ENCODE measurements at places on chromosomes 2 and 18. TPM values are rescaled to one million over a fixed set of nuclear protein-coding genes. Genes with fewer than 3 reads are reported as not detected.

Gene EGR4
- 0.29 TPM for total RNA-seq

Gene SH3RF3
- 2.3 TPM for total RNA-seq

Gene UGT1A3
- not detected for total RNA-seq

Gene RTKN
- 1.2 TPM for total RNA-seq

Gene ERFE
- total RNA-seq = 1.0 TPM

Gene INHBB
- total RNA-seq = not detected

Gene C2orf68
- total RNA-seq = 29.1 TPM

Gene SERPINB10
- not detected for total RNA-seq

Gene GIGYF2
- total RNA-seq = 49.7 TPM

Gene MYCN
- 0.22 TPM for total RNA-seq

Gene MLPH
- total RNA-seq = not detected

Gene PCARE
- total RNA-seq = not detected

Gene COLEC12
- total RNA-seq = not detected

Gene STAT4
- 72.2 TPM for total RNA-seq

DNA sequence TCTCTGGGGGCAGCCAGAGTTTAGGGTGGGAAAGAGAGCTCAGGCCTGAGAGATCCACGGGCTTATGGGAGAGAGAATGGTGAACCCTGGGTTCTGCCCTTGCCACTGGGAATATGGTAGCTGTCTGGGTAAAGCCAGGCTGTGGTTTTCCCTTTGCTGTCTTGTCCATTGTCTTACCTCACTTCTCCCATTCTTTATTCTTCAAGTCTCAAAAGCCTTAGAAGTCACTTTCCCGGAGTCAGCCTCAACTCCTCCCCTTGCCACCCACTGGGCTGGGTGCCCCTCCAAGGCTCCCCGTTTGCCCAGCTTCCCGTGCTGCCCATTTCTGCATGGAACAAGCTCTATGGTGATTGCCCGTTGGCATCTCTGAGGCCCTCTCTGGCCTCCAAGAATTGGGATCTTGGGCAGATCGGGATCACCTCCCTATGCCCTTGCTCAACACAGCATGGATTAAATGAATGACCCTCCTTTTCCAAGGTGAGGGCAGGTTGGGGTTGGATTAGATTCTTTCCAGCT is 228.2 kb downstream of the HAUS1 start:
- H3K4me1 ChIP-seq = peaks cover 22% of the 10 kb centered on the region
- DNase-seq = no peak
- H3K4me3 ChIP-seq = no peak overlapping the region
- H3K27me3 ChIP-seq = peaks cover 52% of the 10 kb centered on the region

DNA sequence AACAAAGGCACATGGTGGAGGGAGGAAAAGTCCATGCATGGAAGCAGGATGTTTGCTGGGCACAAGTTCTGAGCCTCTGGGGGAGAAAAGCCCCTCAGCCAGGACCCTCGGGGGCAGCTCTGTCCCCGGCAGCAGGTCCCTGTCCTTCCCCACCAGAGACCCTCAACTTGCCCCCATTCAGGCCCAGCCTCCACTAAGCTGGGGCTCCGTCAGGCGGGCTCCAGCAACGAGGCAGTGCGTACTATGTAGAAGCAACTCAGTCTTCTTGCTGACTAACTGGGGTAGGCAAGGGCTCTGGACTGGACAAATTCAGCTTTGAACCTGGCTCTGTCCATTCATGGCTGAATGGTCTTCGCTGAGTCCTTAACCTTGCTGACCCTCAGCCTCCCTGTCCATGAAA is 23.0 kb downstream of the CFAP65 start:
- H3K4me1 ChIP-seq = no peaks in the 10 kb centered on the region
- H3K27ac ChIP-seq = no peak overlapping the region
- no peaks in the 10 kb centered on the region for H3K36me3 ChIP-seq
- peaks cover 3% of the 10 kb centered on the region for H3K27me3 ChIP-seq
- no peak for DNase-seq

DNA sequence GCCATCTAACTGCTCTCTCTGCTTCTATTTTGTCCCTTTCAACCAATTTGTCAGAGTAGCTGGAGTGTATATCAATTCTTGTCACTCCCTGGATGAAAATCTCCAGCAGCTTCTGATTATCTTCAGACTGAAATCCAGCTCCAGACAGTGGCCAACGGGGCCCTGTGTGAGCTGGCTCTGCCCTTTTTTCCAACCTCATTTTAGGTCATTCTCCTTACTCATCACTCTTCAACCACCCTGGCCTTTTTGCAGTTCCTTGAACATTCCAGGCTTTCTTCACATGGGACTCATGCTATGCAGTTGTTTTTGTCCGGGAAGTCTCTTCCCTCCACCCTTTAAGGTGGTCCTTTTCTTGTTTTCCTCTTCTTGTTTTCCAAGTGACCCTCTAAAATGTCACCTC is 15.4 kb upstream of the FAP start:
- H3K36me3 ChIP-seq = no peaks in the 10 kb centered on the region
- no peak overlapping the region for H3K27ac ChIP-seq
- peaks cover 15% of the 10 kb centered on the region for H3K4me1 ChIP-seq
- no peak for DNase-seq

GRCh38 chr2:98484121-98484557 is 39.5 kb downstream of the INPP4A start:
- peaks cover 97% of the 10 kb centered on the region for H3K4me1 ChIP-seq
- no peaks in the 10 kb centered on the region for H3K27me3 ChIP-seq
- no peak for DNase-seq
- peak overlapping the region; percentile 83 for H3K27ac ChIP-seq
- no peak overlapping the region for H3K4me3 ChIP-seq

GRCh38 chr2:98734162-98734561 is 3.2 kb upstream of the MGAT4A start:
- peaks cover 63% of the 10 kb centered on the region for H3K4me1 ChIP-seq
- peak overlapping the region; percentile 67 for H3K4me3 ChIP-seq
- no peak for DNase-seq
- H3K27me3 ChIP-seq = no peaks in the 10 kb centered on the region

GRCh38 chr2:219419331-219420197 is 1.4 kb downstream of the DES start:
- no peak overlapping the region for H3K27ac ChIP-seq
- H3K36me3 ChIP-seq = no peaks in the 10 kb centered on the region
- H3K4me1 ChIP-seq = no peaks in the 10 kb centered on the region
- no peak overlapping the region for H3K4me3 ChIP-seq
- peaks cover 25% of the 10 kb centered on the region for H3K27me3 ChIP-seq

DNA sequence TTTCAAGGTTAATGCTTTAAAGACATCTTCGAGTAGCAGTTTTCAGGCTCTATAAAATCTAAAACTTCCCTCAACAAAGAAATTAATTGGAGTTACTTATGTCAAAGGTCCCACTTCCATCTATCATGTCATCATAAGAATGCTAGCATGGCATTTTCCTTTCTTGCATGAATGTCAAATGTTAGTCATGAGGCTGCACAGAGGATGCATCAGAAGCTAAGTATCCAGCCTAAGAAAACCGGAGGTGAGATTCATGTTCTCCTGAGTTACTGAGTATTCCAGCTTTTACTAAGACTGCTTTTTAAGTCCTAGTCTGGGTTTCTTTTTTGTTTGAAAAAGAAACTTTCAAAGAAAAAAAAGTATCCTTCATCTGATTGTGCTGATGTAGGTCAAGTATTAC is 130.6 kb upstream of the CDH19 start:
- DNase-seq = no peak
- no peak overlapping the region for H3K27ac ChIP-seq

- no peak for DNase-seq
- H3K4me1 ChIP-seq = peaks cover 10% of the 10 kb centered on the region
- peak overlapping the region; percentile 61 for H3K4me3 ChIP-seq
Observed at GRCh38 chr2:27117995-27118524, 868 bp downstream of the CGREF1 start.

GRCh38 chr18:21598726-21599584 is 1.5 kb downstream of the ESCO1 start:
- H3K4me1 ChIP-seq = peaks cover 31% of the 10 kb centered on the region
- H3K36me3 ChIP-seq = peaks cover 7% of the 10 kb centered on the region
- H3K4me3 ChIP-seq = peak overlapping the region; percentile 86
- no peaks in the 10 kb centered on the region for H3K27me3 ChIP-seq

DNA sequence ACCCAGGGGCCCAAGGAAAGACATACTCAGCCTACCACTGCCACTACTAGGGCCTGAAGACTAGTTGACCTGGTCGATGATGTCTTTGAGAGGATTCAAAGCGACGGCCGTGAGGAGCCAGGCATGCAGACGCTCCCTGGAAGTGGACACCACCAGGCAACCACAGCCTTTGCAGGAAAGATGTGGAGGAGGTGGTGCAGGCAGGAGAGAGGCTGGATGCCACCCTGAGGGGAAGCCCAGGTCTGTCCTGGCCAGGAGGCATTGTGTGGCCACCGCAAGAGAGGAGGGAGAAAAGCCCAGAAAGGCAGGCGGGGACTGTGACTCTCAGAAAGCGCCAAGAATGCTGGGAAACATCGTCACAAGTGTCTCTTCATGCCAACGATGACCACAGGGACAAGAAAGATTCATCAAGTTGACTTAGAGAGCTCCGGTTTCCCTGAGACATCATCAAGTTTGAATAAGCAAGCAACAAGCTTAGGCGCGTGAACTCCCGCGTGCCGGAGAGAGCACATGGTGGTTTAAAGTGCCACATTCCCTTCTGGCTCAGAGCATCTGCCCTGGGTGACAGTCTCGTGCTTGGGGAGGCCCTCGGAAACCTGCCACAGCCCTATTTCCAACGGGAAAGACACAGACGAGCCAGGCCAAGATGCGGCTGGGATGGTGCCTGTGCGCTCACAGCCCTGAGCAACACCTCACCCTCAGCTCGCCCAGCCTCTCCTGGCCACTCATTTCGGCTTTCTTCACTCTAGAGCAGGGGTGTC is 464.5 kb upstream of the SALL3 start:
- DNase-seq = no peak
- no peaks in the 10 kb centered on the region for H3K36me3 ChIP-seq
- H3K27ac ChIP-seq = no peak overlapping the region
- H3K4me3 ChIP-seq = no peak overlapping the region
- no peaks in the 10 kb centered on the region for H3K27me3 ChIP-seq

DNA sequence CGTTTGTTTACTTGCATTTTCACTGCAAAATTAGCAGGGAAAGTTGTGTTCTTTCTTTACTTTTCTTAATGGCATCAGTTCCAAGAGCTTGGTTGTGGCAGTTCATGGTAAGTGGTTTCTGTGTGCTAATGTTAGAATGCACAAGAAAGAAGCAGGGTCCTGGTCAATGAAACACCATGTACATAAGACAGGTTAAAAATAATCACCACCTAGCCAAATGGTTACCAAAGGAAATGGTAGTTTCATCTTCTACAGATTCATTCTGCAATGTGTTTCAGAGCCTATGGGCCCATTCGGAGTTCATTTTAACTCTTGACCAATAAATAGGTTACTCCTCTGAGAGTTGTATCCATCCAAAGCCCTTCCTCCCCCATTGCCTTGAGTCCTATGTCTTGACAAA is 18.1 kb upstream of the RPE start:
- H3K4me1 ChIP-seq = peaks cover 2% of the 10 kb centered on the region
- no peak overlapping the region for H3K27ac ChIP-seq
- no peak overlapping the region for H3K4me3 ChIP-seq
- H3K36me3 ChIP-seq = no peaks in the 10 kb centered on the region

DNA sequence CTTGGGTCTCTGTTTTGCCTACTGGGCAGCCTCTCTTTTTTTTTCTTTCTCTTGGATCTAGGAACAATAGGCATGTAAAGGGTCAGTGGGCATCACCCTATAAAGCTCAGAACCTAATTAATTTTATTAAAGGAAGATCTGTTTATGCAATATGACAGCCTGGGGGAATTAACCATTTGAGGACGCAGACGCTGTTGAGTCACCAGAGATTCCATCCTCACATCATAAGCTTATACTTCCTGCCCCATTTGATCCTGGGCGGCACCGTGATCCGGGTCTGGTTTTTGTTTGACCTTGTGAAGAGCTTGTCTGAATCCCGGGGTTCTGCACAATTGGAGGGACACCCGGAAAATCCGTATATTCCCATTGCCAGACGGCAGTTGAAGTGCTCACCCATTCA is 16.8 kb upstream of the BCL11A start:
- no peak overlapping the region for H3K4me3 ChIP-seq
- peaks cover 24% of the 10 kb centered on the region for H3K27me3 ChIP-seq
- no peak for DNase-seq
- peaks cover 2% of the 10 kb centered on the region for H3K4me1 ChIP-seq
- H3K36me3 ChIP-seq = no peaks in the 10 kb centered on the region
- H3K27ac ChIP-seq = no peak overlapping the region

DNA sequence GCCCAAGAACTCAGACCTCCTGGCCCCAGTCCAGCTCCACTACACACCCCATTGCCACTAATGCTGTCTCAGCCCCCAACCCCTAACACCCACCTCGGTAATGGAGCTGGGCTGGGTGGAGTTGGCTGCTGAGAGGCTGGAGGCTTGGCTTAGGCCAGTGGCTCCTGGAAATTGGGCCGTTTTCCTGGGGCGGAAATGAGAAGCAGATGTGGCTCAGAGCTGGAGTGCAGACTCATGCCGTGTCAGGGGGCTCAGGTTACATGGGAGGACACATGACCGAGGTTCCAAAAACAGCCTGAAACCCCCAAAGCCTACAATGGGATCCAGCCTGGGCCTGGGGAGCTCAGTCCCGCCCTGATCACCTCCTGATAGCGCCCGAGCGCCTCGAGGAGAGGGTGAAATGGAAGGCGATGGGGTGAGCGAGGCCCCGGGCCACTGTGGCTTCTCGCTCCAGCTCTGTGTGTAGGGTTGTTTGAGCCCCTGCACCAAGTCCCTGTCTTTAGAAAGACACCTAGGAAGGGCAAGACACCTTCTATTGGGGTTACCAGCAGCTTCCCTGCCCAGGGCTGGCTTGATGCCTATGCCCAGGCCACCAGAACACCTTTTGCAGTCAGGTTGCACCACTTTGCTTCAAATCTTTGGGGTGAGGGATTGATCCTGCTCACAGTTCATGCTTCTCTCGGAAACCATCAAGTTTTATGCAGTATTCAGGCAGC is 175.7 kb upstream of the HAAO start:
- H3K4me3 ChIP-seq = no peak overlapping the region
- H3K27me3 ChIP-seq = no peaks in the 10 kb centered on the region
- H3K36me3 ChIP-seq = no peaks in the 10 kb centered on the region
- DNase-seq = no peak

GRCh38 chr2:206801418-206802189 is 36.2 kb downstream of the FASTKD2 start:
- H3K27me3 ChIP-seq = no peaks in the 10 kb centered on the region
- H3K27ac ChIP-seq = no peak overlapping the region
- peaks cover 26% of the 10 kb centered on the region for H3K4me1 ChIP-seq
- no peak for DNase-seq

- H3K4me1 ChIP-seq = peaks cover 5% of the 10 kb centered on the region
- no peaks in the 10 kb centered on the region for H3K36me3 ChIP-seq
- no peak for DNase-seq
- H3K4me3 ChIP-seq = no peak overlapping the region
- peaks cover 6% of the 10 kb centered on the region for H3K27me3 ChIP-seq
Observed at GRCh38 chr2:11495844-11496681, 30.1 kb upstream of the E2F6 start.

DNA sequence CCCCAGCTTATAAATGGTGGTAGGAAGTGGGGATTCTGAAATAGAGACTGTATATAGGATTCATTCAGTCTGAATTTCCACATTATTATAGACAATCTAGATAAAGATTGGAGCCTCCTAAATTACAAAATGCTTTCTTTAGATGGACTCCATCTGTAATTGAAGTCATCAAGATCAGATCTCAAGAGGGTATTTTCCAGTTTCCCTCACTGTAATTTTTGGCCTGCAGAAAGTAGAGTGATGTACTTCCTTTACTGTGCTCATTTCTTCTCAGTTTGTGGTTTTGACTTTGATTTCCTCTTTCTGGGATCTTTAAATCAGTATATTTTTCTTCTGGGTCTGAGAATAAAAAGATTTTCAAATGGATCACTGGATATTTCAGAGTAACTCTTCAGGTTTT is 7.2 kb downstream of the BABAM2 start:
- H3K27me3 ChIP-seq = no peaks in the 10 kb centered on the region
- no peak overlapping the region for H3K4me3 ChIP-seq
- peaks cover 82% of the 10 kb centered on the region for H3K4me1 ChIP-seq
- H3K27ac ChIP-seq = peak overlapping the region; percentile 73
- DNase-seq = no peak
- peaks cover 68% of the 10 kb centered on the region for H3K36me3 ChIP-seq

Data from activated CD8-positive, alpha-beta T cell treated with anti-CD3 and anti-CD28 coated beads for 36 hours (primary cell).